ENCODE measurements at places on chromosomes 13 and 19.
A peak's percentile ranks its signal among the peaks of the same experiment; 100 is the strongest.

- DNase-seq, result no peak
Measured at GRCh38 chr13:43864921-43865320, 14.6 kb downstream of the CCDC122 start.

- DNase-seq, result no peak
Measured at GRCh38 chr13:43294412-43294811, 271.0 kb downstream of the DNAJC15 start.

GRCh38 chr13:114089341-114089740 is 43.1 kb downstream of the RASA3 start:
- peak; percentile 28 for DNase-seq

- DNase-seq, result no peak
Measured at GRCh38 chr19:12670159-12670928, 3.7 kb downstream of the WDR83 start.

DNA sequence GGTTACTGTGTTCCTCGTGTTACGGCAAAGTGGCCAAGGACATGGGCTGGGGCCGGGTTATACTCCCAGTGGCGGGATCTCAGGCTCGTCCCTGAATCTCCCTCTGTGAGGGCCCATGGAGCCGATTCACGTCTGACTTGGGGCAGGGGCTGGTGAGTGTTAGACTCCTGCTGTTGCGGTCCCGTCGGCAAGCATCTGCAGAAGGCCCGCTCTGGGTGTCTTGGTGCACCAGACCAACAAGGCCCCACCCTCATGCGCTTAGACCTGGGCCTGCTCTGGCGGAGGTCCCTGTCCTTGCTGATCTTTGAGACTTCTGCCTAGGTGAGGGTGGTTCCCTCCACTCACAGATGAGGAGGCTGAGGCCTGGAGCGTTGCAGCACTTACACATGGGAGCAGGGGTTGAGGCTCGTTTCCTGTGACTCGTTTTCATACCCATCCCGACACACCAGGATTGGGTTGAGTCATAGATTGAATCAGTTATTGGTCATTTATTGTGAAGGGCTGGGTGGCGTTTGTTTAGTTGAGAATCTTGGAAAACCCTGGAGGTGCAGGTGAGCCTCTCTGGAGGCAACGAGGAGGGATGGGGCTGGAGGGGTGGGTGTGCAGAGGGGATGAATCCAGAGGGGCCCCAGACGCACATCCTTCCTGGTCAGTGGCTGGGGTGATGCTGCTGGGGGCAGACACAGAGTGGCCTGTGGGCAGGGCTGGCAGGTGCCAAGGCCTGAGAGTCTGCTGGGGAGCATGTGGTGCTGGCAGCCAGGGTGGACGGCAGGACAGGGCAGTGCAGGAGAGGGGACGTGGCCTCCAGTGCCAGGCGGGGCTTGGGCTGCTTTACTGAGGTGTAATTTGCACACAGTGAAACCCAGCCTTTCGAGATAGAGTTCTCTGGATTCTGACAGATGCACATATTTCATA is 4.6 kb downstream of the EPN1 start:
- no peak for DNase-seq

DNA sequence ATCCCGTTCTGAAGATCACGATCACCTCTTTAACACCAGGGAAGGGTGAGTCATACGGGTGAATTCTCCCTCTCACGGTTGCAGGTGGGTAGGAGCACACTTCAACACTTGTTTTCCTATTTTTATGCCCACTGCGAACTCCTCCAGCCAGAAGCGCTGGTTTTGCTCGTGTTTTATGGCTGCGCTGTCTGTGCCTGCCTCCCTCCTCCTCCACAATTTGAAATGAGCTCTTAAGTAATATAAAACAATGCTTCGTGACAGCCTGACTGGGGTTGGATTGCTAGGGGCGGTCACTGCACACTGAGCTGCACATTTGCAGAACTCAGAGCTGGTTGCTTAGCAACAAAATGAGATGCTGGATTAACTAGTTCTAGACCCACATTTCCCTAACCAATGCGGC is 12.9 kb downstream of the CCDC70 start:
- DNase-seq, result no peak

- peak; percentile 78 for DNase-seq
Measured at GRCh38 chr13:30577401-30577852, 40.3 kb upstream of the USPL1 start.

- no peak for DNase-seq
Measured at GRCh38 chr13:33426131-33426530, 140.6 kb upstream of the STARD13 start.

DNA sequence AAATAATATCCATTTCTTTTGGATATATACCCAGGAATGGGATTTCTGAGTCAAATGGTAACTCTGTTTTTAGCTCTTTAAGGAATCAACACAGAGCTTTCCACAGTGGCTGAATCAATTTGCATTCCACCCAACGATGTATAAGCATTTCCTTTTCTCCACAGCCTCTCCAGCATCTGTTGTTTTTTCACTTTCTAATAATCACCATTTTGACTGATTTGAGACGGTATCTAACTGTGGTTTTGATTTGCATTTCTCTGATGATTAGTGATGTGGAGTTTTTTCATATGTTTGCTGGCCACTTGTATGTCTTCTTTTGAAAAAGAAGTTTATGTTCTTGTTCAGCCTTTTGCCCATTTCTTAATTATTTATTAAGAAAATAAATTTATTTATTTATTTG is 352.2 kb upstream of the OBI1 start:
- no peak for DNase-seq

GRCh38 chr13:26914624-26915023 is 154.0 kb upstream of the GPR12 start:
- DNase-seq, result peak; percentile 50

GRCh38 chr19:38061294-38061693 is 154.3 kb downstream of the SIPA1L3 start:
- DNase-seq, result no peak

- DNase-seq, result no peak
Measured at GRCh38 chr13:107339209-107339608, 771.3 kb upstream of the ARGLU1 start.

DNA sequence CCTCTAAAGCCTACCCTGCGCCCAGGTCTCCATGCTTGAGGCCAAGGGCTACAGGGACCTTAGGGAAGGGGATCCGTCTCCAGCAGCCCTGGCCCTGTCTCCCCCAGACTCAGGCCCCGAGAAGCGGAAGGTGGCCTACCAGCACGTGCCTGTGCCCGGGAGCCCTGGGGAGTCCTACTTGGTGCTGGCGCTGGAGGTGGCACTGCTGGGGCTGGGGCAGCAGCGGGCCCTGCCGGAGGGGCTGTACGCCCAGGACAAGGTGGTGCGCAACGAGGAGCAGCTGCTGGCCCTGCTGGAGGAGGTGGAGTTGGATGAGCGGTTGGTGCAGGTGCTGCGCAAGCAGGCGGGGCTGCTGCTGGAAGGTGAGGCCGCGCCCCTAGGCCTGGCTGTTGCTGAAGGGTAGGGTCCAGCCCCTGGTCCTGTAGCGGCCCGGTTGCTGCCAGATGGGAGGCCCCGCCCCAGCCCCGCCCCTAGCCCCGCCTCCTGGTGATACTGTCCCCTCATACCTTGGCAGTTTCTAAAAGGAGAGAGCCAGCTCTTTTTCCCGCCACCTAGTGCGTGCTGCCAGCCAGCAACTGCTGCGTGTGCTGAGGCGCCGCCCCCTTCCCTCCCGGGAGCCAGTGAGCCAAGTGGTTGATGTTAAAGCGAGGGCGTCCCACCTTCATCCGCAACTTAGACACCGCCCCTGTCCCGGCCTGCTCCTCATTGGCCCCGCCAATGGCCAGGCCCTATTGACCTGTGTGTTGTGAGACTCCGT is 22.6 kb downstream of the ZSWIM4 start:
- peak; percentile 74 for DNase-seq

All from activated effector memory CD4-positive, alpha-beta T cell treated with anti-CD3 and anti-CD28 coated beads, Interleukin-2, amount 50 U/mL, for 16 hours (primary cell).